ENCODE measurements at places on chromosomes 4 and X.

- DNase-seq, result no peak
Measured at GRCh38 chr4:56430203-56430602, 5.2 kb downstream of the PPAT start.

DNA sequence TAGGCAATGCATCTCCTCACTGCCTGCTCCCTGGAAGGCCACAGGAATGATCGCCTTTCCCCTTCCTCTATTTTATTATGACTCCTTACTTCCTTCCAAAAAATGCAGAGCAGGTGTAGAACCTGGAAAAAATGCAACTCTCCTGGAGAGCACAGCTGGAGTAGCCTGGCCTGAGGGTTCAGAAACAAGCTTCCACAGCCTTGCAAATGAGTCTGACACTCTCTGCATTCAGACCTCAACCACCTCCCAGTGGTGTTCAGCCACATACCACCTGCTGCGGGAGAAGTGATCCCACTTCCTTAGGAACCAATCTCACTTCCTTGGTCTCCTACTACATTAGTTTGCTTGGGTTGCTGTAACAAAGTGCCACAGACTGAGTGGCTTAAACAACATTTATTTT lies 368.1 kb upstream of the NOCT start:
- DNase-seq, result no peak

- peak; percentile 35 for DNase-seq
Measured at GRCh38 chrX:39675619-39676018, 422.1 kb downstream of the BCOR start.

DNA sequence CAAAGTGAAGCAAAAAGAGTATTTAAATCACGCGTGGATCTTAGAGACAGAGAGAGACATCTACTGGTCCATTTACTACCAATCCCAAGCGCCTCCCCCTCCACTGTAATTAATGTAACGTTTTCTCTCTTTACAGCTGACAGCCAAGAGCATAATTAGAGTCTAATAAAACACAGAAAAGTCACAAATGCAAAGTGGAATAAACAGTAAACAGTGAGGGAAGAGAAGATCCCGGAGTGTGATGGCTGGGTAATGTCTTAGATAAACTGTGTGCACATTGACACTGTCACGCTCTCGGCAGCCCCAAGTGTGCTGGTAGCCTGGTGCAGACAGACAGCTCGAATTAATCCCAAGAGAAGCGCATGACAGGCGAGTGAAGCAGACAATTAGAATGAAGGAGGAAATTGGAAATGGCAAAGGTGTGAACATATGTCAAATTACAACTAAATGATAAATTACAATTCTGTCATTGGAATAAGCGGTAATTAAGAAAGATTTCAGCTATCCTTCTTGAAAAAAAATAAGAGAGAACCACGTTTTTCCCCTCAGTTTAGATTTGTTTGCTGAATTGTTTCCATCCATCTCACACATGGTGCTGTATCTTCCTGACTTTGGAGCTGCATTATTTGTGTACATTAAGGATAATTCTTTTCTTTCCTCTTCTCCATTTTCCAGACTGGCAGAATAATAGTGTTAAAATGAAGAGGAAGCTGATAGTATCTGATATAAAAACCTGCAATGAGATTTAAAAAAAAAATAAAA lies 100.1 kb downstream of the CXXC4 start:
- no peak for DNase-seq

- DNase-seq, result no peak
Measured at GRCh38 chrX:26208012-26208411, 8.0 kb upstream of the MAGEB5 start.

- peak; percentile 8 for DNase-seq
Measured at GRCh38 chrX:123773258-123773988, 40.6 kb upstream of the THOC2 start.

GRCh38 chrX:1591863-1592469 lies 562 bp downstream of the AKAP17A start:
- DNase-seq, result no peak

DNA sequence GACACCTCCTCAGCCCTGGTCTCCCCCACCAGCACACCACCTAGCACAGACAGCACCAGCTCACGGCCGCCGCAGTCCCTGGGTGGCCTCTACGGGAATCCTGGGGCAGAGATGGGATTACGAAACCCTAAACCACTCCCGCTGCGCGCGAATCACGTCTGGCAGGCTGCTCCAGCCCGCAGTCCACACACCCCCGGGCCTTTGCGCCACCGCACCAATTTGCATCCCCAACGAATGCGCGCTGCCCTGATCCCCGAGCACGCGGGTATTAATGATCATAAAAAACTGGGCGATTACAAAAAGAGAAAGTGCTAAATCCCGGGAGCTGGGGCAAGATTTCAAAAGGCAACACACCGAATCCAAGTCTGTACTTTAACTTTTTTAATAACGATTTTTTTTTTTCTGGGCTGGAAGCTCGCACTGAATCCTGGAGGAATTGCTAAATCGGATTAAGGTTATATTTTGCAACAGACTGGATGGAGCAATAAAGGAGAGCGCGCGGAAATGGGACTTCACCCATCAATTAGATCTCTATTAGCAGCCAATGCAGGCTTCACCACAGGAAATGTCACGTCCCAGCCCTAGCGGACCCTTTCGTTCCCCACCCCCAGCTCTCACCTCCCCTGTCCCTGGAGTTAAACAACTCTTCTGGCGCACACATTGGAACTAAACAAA lies 69.8 kb upstream of the TMEM33 start:
- DNase-seq, result no peak

DNA sequence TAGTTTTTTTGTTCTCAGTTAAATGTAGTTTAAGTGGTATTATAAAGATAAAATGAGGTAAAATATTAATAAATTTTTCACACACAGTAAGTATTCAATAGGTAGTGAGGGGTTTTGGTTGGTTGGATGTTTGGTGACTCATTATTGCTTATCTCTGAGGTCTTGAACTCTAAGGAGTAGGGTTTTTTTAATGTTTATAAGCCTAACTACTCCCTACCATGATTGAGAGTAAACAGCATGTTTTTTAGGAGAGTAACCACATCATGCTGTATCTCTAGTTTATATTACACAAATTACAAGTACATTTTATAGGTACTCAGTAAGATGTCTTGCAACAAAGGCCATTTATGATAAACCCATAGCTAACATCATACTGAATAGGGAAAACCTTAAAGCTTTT lies 181.6 kb downstream of the MAPK10 start:
- no peak for DNase-seq

DNA sequence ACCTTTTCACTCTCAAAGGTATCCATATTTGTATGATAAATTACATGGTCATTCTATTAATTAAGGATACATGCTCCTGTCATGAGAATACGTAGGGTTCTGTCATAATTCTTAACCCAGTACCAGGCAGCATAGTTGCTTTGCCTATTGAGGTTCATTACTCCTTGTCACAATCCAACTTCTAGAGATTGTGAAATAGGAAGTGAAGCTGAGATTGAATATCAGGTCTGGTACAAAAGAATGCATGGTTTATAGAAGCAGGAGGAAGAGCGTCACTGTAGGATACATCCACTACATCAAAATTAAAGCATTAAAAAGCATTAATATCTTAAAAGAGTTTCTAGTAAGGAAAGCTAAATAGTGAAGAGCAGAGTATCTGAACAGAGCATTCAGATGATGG lies 647.0 kb downstream of the IQCM start:
- no peak for DNase-seq

- no peak for DNase-seq
Measured at GRCh38 chr4:95867919-95868318, 28.0 kb downstream of the PDHA2 start.

- no peak for DNase-seq
Measured at GRCh38 chr4:146214238-146214637, at the start of gene REELD1. Gene REELD1 (plus strand): TSS chr4:146214538. CDS start chr4:146216953, 2,415 bp downstream.

GRCh38 chr4:17029964-17030363 lies 131.5 kb upstream of the LDB2 start:
- no peak for DNase-seq

DNA sequence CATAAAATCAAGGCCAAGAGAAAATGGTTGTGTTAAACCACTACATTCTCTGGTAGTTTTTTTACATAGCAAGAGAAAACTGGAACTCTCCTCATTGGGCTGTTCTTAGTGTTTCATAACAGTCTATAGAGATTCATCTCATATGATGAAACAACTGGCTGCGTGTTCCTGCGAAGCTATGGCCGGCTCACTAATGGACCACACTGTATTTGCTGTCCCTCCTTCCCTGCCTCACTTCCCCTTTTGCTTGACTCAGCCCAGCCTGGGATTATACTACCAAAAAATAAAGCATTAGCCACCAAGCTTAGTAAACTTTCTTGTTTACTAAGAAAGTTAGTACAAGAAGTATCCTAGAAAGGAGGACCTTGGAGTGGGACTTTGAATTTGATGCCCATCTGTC lies 31.6 kb upstream of the LSM6 start:
- DNase-seq, result no peak

GRCh38 chr4:42078184-42078801 lies 74.2 kb downstream of the BEND4 start:
- DNase-seq, result no peak

DNA sequence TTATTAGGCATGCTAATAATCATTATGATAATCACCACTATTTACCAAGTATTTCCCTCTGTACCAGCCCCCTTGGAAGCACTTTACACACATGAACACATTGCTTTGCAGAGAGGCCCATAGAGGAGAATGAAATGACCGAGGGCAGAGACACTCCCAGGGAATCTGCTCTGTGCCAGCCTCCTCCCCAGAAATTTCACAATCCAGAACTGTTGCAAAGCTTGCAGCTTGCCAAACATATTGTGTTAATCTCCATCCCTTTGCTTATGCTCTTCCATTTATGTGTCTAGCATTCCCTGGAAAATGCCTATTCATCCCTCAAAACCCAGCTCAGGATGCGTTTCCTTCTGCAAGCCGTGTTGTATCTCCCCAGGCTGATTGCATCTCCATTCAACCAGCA lies 37.8 kb downstream of the CYTL1 start:
- DNase-seq, result peak; percentile 89

- DNase-seq, result peak; percentile 50
Measured at GRCh38 chr4:184408021-184408683, 66.2 kb downstream of the IRF2 start.

- no peak for DNase-seq
Measured at GRCh38 chrX:64977051-64977450, 801 bp upstream of the ZC4H2 start.

- DNase-seq, result no peak
Measured at GRCh38 chr4:147836807-147837206, 104.9 kb downstream of the ARHGAP10 start.

- no peak for DNase-seq
Measured at GRCh38 chrX:51598899-51599298, 19.8 kb downstream of the CENPVL3 start.

GRCh38 chrX:140712413-140713173 lies 3.0 kb downstream of the LINC00632 start:
- peak; percentile 34 for DNase-seq

DNA sequence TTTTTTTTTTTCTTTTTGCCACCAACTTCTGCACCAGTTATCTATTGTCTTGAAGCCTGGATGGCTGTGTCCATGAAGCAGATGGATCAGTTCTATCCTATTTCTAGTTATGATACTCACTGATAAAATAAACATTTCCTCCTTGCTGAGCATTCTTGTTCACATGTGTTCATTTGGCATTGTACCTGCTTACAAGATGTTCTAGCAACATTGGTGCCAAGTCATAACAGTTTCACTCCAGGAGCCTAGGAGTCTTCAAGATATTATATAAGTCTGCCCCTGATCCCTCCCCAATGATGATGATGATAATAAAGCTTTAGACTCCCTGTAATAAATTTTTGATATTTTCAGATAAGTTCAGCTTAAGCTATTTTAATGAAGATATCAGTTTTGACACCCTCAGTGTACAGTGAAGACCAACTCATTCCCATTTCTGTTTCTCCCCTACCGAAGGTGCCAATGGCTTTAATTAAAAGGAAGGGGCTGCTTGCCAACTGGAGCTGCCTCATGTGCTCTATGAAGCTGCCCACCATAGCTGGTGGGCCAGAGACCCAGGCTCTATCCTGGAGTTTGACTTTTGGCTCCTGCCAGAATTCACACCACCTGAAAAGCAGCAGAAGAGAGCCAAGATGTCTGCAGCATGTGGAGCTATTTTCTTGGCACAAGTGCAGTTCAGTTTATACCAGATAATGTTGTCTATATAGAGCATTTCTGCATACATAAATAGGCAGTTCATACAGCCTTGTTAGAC lies 265.4 kb upstream of the TET2 start:
- DNase-seq, result no peak

DNA sequence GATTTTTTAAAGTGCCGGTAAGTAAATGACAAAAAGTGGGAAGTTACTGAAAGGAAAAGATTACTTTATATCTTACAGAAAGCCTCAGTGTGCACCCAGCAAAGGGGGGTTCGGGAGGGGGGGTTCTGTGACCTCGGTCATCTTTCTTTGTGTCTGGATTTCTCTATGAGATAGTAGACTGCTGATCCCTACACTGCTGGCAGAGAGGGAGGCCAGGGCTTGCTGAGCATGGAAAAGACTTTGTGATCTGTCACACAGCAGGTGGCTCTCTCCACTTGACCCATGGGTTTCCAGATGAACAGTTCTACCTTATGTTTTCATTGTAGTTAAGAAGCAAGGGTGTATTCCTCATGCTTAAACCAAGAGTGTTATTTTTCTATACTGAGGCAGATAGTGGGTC lies 475.6 kb downstream of the PCDH10 start:
- DNase-seq, result no peak

- DNase-seq, result no peak
Measured at GRCh38 chr4:58502839-58503238, 1392.7 kb upstream of the IGFBP7 start.

- no peak for DNase-seq
Measured at GRCh38 chr4:82890528-82890900, 439 bp downstream of the SEC31A start.

DNA sequence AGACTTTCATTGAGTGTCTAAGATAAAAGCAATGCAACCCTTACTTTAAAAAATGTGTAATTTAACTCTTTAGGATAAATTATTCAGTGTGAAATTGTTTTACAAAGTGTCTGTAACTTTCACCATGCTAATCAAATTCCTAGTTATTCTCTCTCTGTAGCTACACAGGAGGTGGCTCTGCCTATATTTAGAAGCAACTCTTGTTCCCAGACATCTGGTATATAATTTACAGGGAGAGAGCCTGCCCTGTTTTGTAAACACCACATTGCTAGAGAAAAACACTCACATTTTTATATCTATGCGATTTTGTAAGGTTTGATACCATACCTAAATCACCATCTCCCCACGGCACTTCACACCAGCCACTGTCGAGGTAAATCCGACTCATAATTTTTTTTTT lies 35.5 kb upstream of the SPATA4 start:
- DNase-seq, result no peak

DNA sequence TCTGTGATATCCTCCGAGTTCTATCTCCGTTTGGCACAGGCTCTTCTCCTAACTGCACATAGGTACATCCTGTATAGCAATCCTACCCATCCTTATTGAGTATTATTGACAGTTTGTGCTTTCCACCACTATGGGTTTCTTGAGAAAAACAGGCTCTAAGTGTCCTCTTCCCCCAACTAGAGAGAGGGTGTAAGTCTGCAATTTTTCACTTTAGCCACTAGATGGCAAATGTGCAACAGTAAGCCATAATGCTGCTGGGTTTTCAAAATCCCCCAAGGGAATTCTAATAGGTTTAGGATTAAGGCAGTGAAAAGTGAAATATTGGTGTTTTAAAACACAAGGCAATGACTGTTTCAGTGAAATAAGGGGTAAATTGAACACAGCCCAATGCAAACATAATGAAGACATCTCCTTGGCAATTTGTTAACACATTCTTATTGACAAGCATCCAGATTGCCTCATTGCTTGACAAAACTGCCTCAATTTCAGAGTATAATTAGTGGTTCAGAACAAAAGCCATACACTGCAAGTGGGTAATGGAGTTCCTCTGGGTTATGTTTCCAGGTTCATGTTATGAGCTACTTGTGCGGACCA lies 239.0 kb upstream of the HTR2C start:
- DNase-seq, result peak; percentile 36

All from AG10803 (cell line).